ENCODE measurements at places on chromosomes 3 and 15. TPM values are rescaled to one million over a fixed set of nuclear protein-coding genes. Genes with fewer than 3 reads are reported as not detected.
A peak's percentile ranks its signal among the peaks of the same experiment; 100 is the strongest.

DNA sequence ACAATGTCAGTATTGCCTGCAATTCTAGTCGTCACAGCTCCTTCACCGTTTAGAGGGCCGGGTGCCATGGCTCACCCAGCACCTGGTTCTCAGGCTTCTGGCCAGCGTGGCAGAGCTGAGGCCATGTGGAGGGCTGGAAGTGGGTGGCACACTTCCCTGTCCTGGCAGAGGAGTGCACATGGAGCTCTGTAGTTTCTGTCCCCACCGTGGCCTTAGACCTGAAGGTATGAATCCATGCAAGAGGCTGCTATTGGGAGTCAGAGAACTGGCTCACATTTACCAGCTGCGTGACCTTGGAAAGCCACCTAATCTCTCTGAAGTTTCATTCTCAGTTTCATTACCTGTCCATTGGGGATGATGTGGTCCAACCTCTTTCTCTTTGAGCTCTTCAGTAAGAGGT lies 22.2 kb downstream of the EPHB1 start:
- DNase-seq = no peak
- H3K4me1 ChIP-seq = no peaks in the 10 kb centered on the region
- H3K27ac ChIP-seq = no peak overlapping the region
- no peaks in the 10 kb centered on the region for H3K36me3 ChIP-seq

The KLF15 gene
- 9.5 TPM for total RNA-seq

- no peaks in the 10 kb centered on the region for H3K36me3 ChIP-seq
- no peak overlapping the region for H3K4me3 ChIP-seq
- no peak for DNase-seq
- H3K4me1 ChIP-seq = peaks cover 11% of the 10 kb centered on the region
Observed at GRCh38 chr3:119627461-119627860, 29.8 kb downstream of the PLA1A start.

GRCh38 chr15:73298522-73299245 lies 70.1 kb downstream of the HCN4 start:
- H3K27ac ChIP-seq = no peak overlapping the region
- no peak overlapping the region for H3K4me3 ChIP-seq
- DNase-seq = no peak
- H3K27me3 ChIP-seq = no peaks in the 10 kb centered on the region

GRCh38 chr15:70512772-70513362 lies 250.5 kb downstream of the UACA start:
- H3K4me1 ChIP-seq = no peaks in the 10 kb centered on the region
- H3K27me3 ChIP-seq = no peaks in the 10 kb centered on the region
- DNase-seq = peak; percentile 77
- H3K4me3 ChIP-seq = no peak overlapping the region
- H3K36me3 ChIP-seq = no peaks in the 10 kb centered on the region
- no peak overlapping the region for H3K27ac ChIP-seq

The C3orf49 gene
- not detected for total RNA-seq

The NEK10 gene
- total RNA-seq = 1.1 TPM

- no peak for DNase-seq
- no peaks in the 10 kb centered on the region for H3K36me3 ChIP-seq
- no peaks in the 10 kb centered on the region for H3K4me1 ChIP-seq
- H3K27ac ChIP-seq = no peak overlapping the region
Observed at GRCh38 chr15:96504371-96504770, 173.9 kb downstream of the NR2F2 start.

GRCh38 chr15:89093509-89093908 lies 5.3 kb downstream of the ABHD2 start:
- no peaks in the 10 kb centered on the region for H3K27me3 ChIP-seq
- H3K36me3 ChIP-seq = no peaks in the 10 kb centered on the region
- H3K27ac ChIP-seq = no peak overlapping the region
- H3K4me1 ChIP-seq = peaks cover 40% of the 10 kb centered on the region
- H3K4me3 ChIP-seq = no peak overlapping the region

- no peaks in the 10 kb centered on the region for H3K4me1 ChIP-seq
- H3K36me3 ChIP-seq = no peaks in the 10 kb centered on the region
- H3K27ac ChIP-seq = no peak overlapping the region
- H3K4me3 ChIP-seq = no peak overlapping the region
- no peak for DNase-seq
Observed at GRCh38 chr3:124143047-124143446, 151.1 kb upstream of the ROPN1 start.

- peaks cover 3% of the 10 kb centered on the region for H3K4me1 ChIP-seq
- no peaks in the 10 kb centered on the region for H3K27me3 ChIP-seq
- H3K36me3 ChIP-seq = no peaks in the 10 kb centered on the region
- H3K27ac ChIP-seq = no peak overlapping the region
- DNase-seq = no peak
- no peak overlapping the region for H3K4me3 ChIP-seq
Observed at GRCh38 chr3:133939463-133939835, 43.8 kb upstream of the RAB6B start.

DNA sequence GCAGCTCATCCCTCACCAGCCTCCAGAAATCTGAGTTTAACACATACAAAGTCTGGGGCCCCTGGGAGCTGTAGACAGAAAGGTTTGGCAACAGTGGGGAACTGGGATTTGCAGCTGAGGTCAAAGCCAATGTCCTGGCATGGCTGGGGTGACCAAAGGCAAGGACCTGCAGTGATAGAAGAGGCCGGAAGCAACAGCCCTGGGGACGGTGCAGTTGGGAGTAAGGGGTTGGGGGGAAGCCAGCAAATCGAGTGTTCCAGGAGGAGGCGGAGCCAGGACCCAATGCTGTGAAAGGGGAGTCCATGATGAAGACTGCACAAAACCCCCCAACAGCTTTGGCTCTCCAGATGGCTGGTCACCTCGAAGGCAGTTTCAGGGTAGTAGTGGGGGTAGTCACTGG lies 74.1 kb upstream of the SPATA12 start:
- H3K4me1 ChIP-seq = no peaks in the 10 kb centered on the region
- DNase-seq = no peak
- H3K27ac ChIP-seq = no peak overlapping the region
- H3K36me3 ChIP-seq = no peaks in the 10 kb centered on the region

The CAPN3 gene
- total RNA-seq = 37.9 TPM

The TEX55 gene
- not detected for total RNA-seq

DNA sequence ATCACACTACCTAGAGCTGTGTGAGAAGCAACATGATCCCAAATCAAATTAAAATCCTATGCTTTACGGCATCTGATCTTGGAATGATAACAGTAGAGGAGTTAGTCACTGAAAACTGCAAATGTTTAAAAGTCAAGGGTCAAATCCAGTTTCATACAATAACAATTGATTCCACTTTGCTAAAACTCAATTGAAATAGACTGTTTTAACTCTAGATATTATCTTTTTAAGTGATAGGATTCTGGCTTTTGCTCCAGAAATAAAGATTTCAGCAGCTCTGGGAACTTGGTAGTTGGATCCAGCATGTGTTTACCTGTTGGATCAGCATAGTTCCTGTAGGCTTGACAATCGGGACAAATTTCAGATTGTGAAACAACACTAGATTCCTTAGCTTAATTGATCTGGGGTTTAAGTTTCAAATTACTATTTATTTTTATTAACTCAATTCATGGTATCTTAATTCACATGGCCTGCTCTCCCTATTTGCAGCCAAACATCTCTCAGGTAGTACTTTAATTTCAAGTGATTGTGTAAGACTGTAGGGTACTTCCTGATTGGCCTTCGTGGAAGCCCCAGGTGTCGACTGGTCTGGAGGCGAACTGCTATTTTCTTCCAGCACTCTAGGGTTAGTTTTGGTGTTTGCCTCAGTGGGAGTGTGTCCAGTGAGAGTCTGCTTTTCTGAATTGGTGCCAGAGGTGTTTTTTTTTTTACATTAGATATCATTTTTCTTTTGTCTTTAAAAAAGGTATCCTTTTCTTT lies 16.6 kb downstream of the NFKBIZ start:
- DNase-seq = peak; percentile 9
- peaks cover 41% of the 10 kb centered on the region for H3K4me1 ChIP-seq
- peak overlapping the region; percentile 0 for H3K27ac ChIP-seq
- H3K4me3 ChIP-seq = no peak overlapping the region
- peaks cover 6% of the 10 kb centered on the region for H3K36me3 ChIP-seq

GRCh38 chr3:190401963-190402362 lies 14.0 kb downstream of the CLDN16 start:
- no peaks in the 10 kb centered on the region for H3K36me3 ChIP-seq
- H3K27me3 ChIP-seq = no peaks in the 10 kb centered on the region
- DNase-seq = no peak

DNA sequence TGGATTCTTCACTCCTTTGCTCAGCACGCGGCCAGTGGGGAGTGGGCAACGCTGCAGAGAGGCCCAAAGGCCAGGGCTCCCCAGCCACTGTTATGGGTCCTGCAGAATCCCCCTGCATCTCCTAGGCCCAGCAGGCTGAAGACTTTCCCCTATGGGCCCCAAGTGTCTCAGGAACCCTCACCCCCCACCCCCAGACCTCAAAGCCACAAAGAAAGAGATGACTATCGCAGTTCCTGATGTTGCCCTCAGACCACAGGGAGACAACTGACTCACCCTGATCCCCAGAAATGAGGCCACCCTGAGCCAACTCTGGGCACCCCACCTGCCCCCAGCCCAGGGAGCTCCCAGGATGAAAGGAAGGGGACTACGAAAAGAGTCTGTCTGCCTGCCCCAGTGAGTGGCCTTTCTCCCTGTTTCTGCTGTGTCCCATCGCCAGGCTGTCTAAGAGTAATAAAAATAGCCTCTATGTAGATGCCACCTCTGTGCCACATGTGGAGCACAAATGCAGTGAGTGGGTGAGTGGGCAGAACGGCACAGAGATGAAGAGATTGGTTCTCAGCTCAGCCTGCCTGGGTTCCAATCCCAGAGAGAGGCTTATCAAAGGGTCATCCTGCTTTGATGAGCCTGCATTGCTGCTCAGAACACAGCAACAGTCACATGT lies 283.0 kb downstream of the UACA start:
- no peak overlapping the region for H3K4me3 ChIP-seq
- no peak overlapping the region for H3K27ac ChIP-seq
- H3K4me1 ChIP-seq = no peaks in the 10 kb centered on the region
- no peaks in the 10 kb centered on the region for H3K27me3 ChIP-seq
- no peak for DNase-seq
- H3K36me3 ChIP-seq = no peaks in the 10 kb centered on the region

The BTLA gene
- not detected for total RNA-seq

GRCh38 chr3:139695426-139696313 lies 17.9 kb upstream of the NMNAT3 start:
- H3K4me1 ChIP-seq = peaks cover 25% of the 10 kb centered on the region
- H3K4me3 ChIP-seq = no peak overlapping the region
- DNase-seq = peak; percentile 30

DNA sequence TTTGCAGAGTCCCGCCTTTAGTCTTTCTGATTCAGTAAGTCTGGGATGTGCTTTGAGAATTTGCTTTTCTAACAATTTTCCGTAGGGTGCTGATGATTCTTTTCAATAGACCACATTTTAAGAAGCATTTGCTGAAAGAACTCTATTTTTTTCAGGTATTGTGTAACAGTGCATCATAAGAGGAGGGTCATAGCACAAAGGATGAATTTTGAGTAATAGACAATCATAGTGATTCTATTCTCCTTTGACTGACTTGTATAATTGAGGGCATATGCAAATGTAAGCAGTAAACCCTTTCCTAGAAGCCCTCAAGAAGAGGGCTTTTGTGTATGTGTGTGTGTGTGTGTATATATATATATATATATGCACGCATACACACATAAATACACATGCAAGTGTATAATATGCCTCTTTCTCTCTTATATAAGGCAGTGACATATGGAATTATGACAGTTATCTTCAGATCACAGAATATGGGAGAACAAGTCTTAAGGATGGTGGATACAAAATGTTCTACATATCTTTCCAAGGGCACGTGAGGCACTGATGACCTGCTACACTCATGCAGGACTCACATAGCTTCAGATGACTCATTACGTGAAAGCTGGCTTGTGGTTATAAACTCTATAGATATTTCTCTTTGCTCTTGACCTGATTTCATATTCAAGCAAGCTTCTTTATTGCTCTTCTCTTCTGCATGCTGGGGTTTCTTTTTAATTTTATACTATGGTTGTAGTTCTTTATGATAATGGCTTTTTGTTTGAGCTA lies 6.5 kb upstream of the PLSCR1 start:
- no peaks in the 10 kb centered on the region for H3K4me1 ChIP-seq
- no peak overlapping the region for H3K4me3 ChIP-seq
- peak; percentile 89 for DNase-seq
- no peaks in the 10 kb centered on the region for H3K27me3 ChIP-seq

The ZNF662 gene
- 0.21 TPM for total RNA-seq

- H3K4me1 ChIP-seq = no peaks in the 10 kb centered on the region
- H3K27ac ChIP-seq = no peak overlapping the region
- H3K27me3 ChIP-seq = no peaks in the 10 kb centered on the region
Observed at GRCh38 chr3:44678480-44679116, 30.1 kb downstream of the ZNF35 start.

GRCh38 chr3:12465836-12466225 lies 18.4 kb upstream of the TSEN2 start:
- no peaks in the 10 kb centered on the region for H3K27me3 ChIP-seq
- DNase-seq = no peak
- H3K4me3 ChIP-seq = no peak overlapping the region
- no peak overlapping the region for H3K27ac ChIP-seq
- H3K36me3 ChIP-seq = no peaks in the 10 kb centered on the region
- no peaks in the 10 kb centered on the region for H3K4me1 ChIP-seq

DNA sequence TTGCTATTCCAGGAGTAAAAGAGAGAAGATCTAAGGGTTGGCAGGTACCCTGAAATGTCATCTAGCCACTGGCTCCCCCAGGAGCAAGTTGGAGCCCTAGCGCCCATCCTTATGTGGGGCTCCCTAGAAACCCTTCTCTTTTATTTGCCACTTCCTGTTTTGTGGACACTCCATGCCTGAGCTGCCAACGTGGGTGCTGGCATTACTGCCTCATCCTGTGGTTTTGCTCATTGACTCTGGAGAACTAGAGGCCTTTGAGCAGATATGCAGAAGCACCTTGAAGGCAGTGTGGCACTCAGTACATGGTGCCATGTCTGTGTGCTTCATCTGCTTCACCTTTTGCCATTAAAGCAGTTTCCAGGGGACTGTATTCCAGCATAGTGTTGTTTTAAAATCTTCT lies 8.1 kb downstream of the EDEM1 start:
- H3K4me3 ChIP-seq = no peak overlapping the region
- no peaks in the 10 kb centered on the region for H3K4me1 ChIP-seq
- no peak overlapping the region for H3K27ac ChIP-seq
- peaks cover 3% of the 10 kb centered on the region for H3K36me3 ChIP-seq

DNA sequence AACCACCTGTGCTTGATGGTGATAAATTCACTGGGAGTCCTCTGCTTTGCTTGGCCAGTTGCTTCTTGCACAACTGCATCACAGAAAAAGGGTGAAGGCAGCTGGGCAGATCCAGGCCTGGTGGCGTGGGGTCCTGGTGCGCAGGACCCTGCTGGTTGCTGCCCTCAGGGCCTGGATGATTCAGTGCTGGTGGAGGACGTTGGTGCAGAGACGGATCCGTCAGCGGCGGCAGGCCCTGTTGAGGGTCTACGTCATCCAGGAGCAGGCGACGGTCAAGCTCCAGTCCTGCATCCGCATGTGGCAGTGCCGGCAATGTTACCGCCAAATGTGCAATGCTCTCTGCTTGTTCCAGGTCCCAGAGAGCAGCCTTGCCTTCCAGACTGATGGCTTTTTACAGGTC lies 31.1 kb upstream of the IQCF2 start:
- DNase-seq = no peak
- H3K27me3 ChIP-seq = no peaks in the 10 kb centered on the region
- H3K4me1 ChIP-seq = no peaks in the 10 kb centered on the region
- H3K4me3 ChIP-seq = no peak overlapping the region

GRCh38 chr3:175397372-175397771 lies 538.2 kb downstream of the NAALADL2 start:
- no peak overlapping the region for H3K4me3 ChIP-seq
- no peak for DNase-seq
- no peaks in the 10 kb centered on the region for H3K36me3 ChIP-seq
- no peaks in the 10 kb centered on the region for H3K27me3 ChIP-seq
- no peak overlapping the region for H3K27ac ChIP-seq
- no peaks in the 10 kb centered on the region for H3K4me1 ChIP-seq

- peaks cover 25% of the 10 kb centered on the region for H3K27me3 ChIP-seq
- H3K27ac ChIP-seq = no peak overlapping the region
- H3K4me3 ChIP-seq = no peak overlapping the region
- no peak for DNase-seq
Observed at GRCh38 chr3:183892610-183893214, 8.0 kb upstream of the PARL start.
